Activated naive CD4-positive, alpha-beta T cell treated with anti-CD3 and anti-CD28 coated beads for 36 hours (primary cell): ENCODE measurements at places on chromosomes 6 and 20.
A peak's percentile ranks its signal among the peaks of the same experiment; 100 is the strongest.

- peak; percentile 87 for DNase-seq
Measured at GRCh38 chr6:593139-593906, 63.6 kb downstream of the HUS1B start.

GRCh38 chr6:167827583-167828324, 1.0 kb downstream of the AFDN start:
- DNase-seq: peak; percentile 37

GRCh38 chr6:46626976-46627375, 25.6 kb downstream of the CYP39A1 start:
- DNase-seq: no peak

GRCh38 chr20:8310618-8311017, 178.6 kb downstream of the PLCB1 start:
- DNase-seq: no peak

DNA sequence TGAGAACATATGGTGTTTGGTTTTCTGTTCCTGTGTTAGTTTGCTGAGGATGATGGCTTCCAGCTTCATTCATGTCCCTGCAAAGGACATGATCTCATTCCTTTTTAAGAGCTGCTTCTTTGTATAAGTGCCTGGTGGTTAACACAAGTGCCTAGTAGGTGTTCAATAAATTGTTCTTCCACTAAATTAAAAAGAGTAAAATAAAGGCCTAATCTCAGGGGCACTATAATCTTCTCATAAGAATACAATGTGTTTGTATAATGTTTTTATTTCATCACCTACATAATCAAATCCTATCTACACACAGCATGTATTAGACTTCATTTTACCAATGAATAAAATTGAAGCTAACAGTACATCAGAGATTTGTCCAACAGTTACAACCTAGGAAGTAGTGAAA, 252.7 kb downstream of the KHDC1L start:
- no peak for DNase-seq

- DNase-seq: no peak
Measured at GRCh38 chr6:166375013-166375412, 7.7 kb downstream of the MPC1 start.

- no peak for DNase-seq
Measured at GRCh38 chr20:39619271-39619785, 657.2 kb downstream of the DHX35 start.

GRCh38 chr6:81376745-81377144, 375.7 kb downstream of the TENT5A start:
- DNase-seq: no peak

GRCh38 chr20:43323592-43323991, 133.9 kb upstream of the PTPRT start:
- DNase-seq: no peak

- no peak for DNase-seq
Measured at GRCh38 chr20:21682521-21682954, 22.9 kb upstream of the PAX1 start.

DNA sequence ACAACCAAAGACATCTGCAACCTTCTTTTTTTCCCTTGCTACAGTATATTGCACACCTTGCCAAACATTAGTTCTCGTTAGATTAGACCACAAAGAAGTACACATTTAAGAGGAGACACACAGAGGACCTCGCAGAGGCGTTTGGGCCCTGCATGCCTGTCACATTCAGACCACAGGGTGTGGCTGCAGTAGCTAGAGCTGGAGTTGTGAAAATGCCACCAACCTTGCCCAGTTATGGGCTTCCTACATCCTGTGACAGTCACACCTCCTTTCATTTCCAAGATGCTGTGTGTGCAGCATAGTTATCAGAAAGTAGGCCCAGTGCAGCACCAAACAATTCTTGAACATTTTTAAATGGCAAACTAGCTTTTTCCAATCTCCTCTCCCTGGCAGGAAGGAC, 2.4 kb downstream of the SYNE1 start:
- DNase-seq: no peak

- no peak for DNase-seq
Measured at GRCh38 chr20:21270806-21271205, 32.3 kb upstream of the XRN2 start.
